Mucosa of gallbladder (tissue), 1 donor: ENCODE measurements at places on chromosomes 2 and 18. TPM values are rescaled to one million over a fixed set of nuclear protein-coding genes. Genes with fewer than 3 reads are reported as not detected.
A peak's percentile ranks its signal among the peaks of the same experiment; 100 is the strongest.

ARMC9 gene
- 19.2 TPM for total RNA-seq

GAL3ST2 gene
- 26.4 TPM for total RNA-seq

DNA sequence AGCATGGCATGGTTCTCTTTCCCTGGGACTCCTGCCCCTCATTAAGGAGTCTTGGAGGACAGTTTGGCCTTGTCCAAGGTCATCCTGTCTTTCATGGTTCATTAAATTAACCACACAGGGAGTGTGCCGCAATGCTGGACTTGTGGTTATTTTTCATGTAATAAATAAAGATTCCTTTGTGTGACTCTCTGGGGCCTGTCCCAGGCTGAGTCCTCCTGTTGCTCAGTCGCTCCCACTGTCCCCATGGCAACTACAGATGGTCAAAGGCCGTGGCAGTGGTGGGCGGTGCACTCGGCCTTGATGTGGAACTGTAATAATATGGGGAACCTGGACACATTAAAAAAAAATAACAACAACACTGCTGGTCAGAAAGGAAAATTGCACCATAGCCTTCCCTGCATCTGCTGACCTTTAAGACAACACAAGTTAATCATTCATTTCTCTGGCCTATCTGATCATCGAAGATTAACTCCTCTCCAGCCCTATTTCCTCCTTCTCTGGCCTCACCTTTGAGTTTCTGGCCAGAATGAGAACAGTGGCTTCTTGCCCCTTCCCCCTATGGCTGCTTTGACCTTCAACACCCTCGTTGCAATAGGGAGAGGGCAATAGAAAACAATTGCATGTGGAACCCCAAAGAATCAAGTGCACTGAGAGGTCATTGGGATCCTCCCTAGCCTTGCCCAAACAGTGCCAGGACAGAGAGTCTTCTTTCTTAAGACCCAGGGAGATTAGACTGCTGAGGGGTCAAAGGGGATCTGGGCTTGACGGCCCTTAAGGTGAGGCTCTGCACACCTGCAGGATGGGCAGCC lies 44.7 kb downstream of the PSD4 start:
- peak; percentile 83 for DNase-seq

GRCh38 chr2:26356111-26356510 lies 9.5 kb upstream of the ADGRF3 start:
- DNase-seq = no peak

GRCh38 chr2:169107645-169108044 lies 38.3 kb downstream of the DHRS9 start:
- DNase-seq = no peak
